Activated CD4-positive, alpha-beta memory T cell treated with anti-CD3 and anti-CD28 coated beads, Interleukin-2, amount 10 ng/mL, durations not matched to agents 7 days and 5 days (primary cell): ENCODE measurements at places on chromosomes 16 and 17. TPM values are rescaled to one million over a fixed set of nuclear protein-coding genes. Genes with fewer than 3 reads are reported as not detected.

The MPP2 gene
- 0.48 TPM for total RNA-seq

The DHRS7C gene
- total RNA-seq = not detected

The ACE gene
- 12.2 TPM for total RNA-seq

The HBZ gene
- not detected for total RNA-seq
